Activated naive CD4-positive, alpha-beta T cell treated with anti-CD3 and anti-CD28 coated beads, Interleukin-2, amount 50 U/mL, for 16 hours (primary cell): ENCODE measurements at places on chromosomes 2 and 18.

DNA sequence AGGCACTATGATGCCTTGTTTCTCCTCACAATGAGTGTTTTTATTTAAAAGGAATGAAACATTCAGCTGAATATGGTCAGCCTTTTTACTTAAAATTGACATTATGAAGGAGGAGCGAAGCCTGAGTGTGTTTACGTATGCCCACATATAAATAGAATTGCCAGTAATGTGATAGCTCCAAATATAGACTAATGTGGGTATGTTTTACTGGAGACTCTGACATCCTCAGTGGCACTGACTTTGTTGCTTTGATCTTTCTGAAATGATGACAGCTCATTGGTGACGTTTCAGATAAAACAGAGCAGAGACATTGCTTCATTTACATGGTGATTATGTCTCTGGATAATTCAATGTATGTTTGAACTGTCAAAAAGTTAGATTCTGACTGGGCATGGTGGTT is 167.0 kb downstream of the MGAT5 start:
- no peak for DNase-seq

- no peak for DNase-seq
Measured at GRCh38 chr2:106339132-106339531, 129.1 kb downstream of the RGPD3 start.

DNA sequence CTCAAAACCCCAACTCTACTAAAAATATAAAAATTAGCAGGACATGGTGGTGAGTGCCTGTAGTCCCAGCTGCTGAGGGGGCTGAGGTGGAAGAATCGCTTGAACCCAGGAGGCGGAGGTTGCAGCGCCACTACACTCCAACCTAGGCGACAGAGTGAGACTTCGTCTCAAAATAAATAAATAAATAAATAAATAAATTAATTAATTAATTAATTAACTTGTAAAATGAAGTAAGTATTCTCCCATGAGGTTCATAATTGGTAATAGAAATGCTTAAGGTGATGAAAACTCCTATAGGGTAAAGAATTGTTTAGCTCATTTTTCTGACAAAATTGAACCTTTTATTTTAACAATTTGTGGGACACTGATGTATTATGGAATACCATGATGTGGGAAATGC is 230.8 kb downstream of the TMEM182 start:
- DNase-seq: no peak

DNA sequence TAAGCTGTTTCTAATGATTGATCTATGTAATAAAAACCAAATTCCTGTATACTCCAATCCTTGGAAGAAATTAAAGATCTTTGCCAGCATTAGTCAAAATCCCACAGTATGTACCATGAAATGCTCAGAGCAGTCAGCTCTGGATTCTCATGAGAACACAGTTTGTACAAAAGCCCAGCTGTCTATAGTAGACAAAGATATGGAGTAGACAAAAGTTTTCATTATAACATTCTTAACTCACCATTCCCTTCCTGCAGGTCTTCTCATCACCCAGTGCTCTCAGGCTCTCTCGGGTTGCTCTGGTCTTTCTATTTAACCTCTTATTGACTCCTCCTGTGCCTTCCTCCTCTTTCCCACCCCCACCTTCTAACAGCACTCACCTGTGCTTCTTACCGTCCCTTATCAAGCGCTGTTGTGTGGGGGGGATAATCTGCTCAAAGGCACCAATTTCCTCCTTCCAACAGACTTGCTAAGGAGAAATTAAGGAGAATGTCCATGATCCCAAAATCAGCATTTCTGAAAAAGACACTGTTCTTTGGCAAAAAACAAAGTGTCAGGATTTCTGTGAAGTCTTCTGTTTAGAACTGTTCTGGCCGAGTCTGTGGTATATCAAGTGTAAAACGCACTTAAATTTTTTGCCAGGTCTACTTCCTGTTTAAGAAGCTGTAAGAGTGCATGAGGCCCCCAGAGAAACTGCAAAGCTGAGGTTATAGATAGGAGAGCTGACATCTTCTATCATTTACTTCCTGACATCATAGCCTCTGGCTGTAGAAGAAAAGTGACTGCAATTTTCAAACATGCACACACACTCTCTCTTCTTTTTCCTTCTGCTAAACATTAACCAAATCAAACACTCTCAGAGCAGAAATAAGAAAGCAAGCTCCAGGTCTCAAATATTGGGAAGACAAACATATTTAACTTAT is 144.1 kb downstream of the EVA1A start:
- no peak for DNase-seq

DNA sequence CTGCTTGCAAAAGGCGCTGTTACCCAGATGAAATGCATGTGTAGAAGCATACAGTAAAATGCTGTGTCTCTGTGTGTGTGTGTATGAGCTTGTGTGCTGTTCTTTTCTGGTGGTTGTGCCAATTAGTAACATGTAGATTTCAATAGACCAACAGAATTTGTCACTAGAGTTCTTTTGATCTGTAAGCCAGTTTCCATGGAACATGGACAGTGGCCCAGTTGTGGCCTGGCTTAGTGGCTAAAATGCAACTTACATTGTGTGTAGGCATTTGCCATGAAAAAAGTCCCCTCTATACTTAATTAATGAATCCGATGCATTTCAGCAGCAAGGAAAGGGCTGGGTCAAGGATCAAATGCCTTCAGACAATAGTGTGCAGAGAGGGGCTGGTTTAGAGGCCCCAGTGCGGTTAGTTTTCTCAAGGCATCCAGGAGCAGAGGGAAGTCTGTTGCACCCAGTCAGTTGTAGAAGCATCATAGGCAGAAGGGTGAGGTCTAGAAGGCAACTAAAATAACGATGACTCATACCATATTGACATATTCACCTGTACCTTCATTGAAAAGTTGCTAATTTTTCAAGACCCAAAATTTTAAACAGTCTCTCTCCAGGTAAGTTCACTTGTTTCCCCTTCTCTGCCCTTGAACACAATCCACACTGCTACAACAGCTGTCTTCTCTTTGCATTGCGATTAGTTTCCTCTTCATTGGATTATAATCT is 366.9 kb upstream of the SPRED2 start:
- no peak for DNase-seq

DNA sequence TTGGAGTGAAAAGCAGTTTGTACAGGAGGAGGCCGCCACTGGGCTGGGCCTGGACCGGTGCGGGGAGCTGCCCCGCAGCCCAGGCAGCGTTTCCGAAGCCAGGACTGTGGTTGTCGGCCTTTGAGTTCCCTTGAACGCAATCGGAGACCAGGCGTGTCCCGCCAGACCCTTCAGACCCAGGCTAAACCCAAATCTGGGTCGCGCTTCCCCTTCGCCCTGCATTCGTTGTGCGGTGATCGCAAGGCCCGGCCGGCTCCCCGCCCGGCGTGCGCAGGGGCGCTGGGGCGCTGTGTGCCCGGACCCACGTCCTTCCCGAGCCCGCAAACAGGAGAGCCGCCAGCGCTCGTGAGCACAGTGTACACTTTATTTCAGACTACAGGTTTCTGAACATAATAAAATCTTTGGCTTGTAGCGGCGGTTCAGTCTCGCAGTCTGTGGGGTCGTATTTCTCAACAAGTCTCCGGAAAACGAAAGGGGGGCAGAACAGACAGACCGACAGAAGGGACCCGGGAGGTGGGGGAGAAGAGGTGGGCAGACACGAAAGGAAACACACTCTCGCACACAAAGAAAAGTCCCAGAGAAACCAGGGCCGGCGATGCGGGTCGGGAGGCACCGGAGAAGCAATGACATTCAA is 5.5 kb downstream of the EN1 start:
- no peak for DNase-seq
